Left colon (tissue), 2 donors: ENCODE measurements at places on chromosomes 1 and 21. TPM values are rescaled to one million over a fixed set of nuclear protein-coding genes. Genes with fewer than 3 reads are reported as not detected.
A peak's percentile ranks its signal among the peaks of the same experiment; 100 is the strongest.

GRCh38 chr1:212647004-212647403, 38.4 kb downstream of the ATF3 start:
- no peak for DNase-seq

The TSACC gene
- total RNA-seq, result not detected

The FAM131C gene
- total RNA-seq, result not detected

DNA sequence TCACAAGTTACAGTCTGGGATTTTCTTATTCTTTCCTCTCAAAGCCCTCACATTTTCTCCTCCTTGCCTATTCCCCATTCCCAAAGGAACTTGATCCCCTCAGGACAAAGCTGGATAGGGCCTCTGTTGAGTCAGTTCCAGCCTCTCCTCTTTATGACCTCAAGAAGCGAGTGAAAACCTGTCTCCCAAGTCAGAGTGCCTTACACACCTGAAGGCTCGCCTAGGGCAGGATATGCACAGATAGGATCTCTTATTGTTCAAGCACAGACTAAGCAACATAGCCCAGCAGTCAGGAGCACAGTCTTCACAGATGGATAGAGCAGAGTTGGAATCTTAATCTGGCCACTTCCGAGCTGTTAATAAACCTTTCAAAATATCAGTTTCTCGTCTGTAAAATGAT, 60.8 kb upstream of the PRRC2C start:
- no peak for DNase-seq

The SPATA17 gene
- 0.27 TPM for total RNA-seq

- DNase-seq, result no peak
Measured at GRCh38 chr1:12380326-12381249, 150.8 kb downstream of the VPS13D start.

- DNase-seq, result no peak
Measured at GRCh38 chr1:9111357-9111691, 17.6 kb downstream of the GPR157 start.

DNA sequence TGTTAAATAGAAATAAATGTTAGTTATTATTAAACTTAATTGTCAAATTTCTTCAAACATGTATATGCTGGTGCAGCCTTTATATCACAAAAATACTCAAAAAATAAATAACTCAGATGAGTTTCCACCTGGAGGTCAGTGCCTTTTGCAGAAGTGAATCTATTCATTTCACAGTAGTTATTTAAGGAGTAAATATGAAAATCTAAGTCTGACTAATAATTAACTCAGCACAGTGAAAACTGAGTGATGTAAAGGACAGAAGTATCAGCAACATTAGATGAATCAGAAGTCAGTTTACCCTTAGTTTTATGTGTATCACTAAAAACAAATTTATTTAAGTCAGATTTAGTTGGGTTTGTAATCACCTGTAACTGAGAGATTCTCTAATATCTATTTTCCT, 2135.4 kb downstream of the MRPL39 start:
- no peak for DNase-seq

The BCAR3 gene
- total RNA-seq, result 64.0 TPM

- DNase-seq, result no peak
Measured at GRCh38 chr1:153210206-153210605, 7.0 kb downstream of the LELP1 start.

DNA sequence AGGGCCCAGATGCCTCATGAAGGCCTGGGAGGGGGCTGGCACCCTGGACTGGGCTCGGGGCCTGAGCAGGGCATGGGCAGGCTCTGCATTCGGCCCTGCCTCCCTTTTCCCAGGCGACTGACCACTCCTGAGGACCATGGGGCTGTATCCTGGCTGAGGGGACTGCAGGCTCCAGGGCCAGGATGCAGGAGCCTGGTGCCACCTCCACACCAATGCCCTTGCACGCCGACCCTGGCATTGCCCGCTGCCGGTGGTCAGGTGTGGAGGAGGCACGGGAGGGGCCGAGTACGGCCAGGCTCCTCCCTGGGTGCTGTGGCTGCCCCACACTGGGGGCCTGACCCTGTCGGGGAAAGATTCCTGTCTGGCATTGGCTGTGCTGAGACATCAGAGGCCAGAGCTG, 128.9 kb downstream of the SIK1 start:
- no peak for DNase-seq

- DNase-seq, result no peak
Measured at GRCh38 chr1:98482611-98483010, 178.9 kb upstream of the SNX7 start.

- DNase-seq, result no peak
Measured at GRCh38 chr1:116326486-116326885, 46.6 kb upstream of the ATP1A1 start.

DNA sequence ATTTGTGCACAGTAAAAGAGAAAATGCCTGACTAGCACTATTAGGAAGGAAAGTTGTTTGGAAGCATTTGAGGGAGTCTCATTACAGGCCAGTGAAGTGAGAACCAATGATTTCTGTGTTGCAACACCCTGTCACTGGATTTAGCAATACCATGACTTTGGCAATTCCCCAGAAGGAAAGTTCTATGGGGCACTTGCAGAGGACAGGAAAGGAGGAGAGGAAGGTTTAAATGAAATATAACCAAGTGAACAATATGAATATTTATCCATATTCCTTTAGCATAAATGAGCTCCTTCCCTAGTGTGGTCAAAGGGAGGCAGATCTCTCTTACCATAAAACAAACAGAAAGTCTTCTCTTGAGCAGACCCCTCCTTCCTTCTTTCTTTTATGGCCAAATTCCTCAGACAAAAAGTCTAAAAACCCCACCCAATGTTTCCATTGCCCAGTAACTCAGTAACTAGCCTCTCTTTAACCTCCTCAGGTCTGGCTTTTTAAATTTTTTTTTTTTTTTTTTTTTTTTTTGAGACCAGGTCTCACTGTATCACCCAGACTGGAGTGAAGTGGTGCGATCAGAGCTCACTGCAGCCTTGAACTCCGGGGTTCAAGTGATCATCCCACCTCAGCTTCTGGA, 5.5 kb downstream of the TLR5 start:
- no peak for DNase-seq

- DNase-seq, result no peak
Measured at GRCh38 chr1:216325946-216326345, 97.3 kb downstream of the USH2A start.

- DNase-seq, result no peak
Measured at GRCh38 chr1:26734501-26735058, 38.8 kb downstream of the ARID1A start.

DNA sequence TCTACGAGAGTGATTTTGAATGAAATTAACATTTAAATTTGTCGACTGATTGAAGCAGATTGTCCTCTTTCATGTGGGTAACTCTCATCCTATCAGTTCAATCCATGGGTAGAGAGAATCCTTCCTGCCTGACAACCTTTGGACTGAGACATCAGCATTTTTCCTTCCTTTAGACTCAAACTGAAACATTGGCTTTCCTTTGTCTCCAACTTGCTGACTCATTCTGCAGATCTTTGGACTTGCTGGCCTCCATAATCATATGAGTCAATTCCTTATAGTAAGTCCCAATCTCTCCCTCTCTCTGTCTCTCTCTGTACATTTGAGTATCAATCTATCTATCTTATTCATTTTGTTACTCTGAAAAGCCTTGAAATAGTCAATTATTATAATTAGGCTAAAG, 416.7 kb downstream of the LRRIQ3 start:
- no peak for DNase-seq

DNA sequence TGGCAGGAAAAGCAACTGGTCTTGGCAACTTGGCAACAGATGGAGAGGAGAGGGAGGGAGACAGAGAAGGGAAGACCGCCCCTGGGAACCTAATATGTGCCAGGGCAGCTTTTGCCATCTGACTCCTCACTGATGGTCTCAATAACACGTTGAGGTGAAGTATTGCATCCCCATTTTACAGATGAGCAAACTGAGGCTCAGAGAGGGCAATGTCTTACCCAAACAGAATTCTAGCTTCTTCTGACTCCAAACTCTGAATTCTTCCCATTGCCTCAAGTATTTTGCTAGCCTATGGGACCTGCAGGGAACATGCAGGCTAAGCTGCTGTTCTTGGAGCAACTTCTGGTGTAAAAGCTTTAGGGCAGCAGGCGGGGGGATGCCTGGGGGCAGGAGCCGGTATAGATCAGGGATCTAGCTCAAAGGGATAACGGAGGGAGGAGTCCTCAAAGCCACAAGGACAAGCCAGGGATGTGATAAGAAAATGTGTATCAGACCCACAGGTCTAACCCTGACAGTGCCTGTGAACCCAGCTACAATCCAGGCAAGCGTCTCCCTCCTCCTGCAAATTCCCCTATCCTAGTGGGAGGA, 7.2 kb upstream of the GUCA2A start:
- no peak for DNase-seq

DNA sequence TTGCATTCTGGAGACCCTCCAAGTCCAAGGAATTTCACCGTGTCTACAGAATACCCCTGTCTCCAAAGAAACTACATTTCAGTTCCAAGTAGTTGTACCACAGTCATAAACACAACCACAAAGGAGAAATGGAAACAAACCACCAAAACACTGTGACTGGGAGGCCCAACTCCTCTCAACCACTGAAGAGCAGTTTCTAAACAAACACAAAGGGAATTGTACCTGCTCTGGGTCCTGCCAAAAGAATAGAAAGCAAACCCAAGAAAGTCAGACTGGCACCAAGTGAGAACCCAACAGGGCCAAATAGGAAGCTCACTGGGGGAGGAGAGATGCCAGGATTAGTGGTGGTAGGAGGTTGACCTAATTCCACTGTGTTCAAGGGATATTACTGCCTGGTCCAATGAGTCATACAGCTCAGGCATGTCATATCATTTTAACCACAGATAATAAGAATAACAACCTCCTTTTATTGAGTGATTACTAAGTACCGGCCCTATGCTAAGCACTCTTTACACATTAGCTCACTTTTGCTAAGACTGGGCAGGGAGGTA, 123.9 kb upstream of the PPP2R5A start:
- no peak for DNase-seq

The REN gene
- total RNA-seq, result 0.59 TPM

The OLFML3 gene
- total RNA-seq, result 23.5 TPM

DNA sequence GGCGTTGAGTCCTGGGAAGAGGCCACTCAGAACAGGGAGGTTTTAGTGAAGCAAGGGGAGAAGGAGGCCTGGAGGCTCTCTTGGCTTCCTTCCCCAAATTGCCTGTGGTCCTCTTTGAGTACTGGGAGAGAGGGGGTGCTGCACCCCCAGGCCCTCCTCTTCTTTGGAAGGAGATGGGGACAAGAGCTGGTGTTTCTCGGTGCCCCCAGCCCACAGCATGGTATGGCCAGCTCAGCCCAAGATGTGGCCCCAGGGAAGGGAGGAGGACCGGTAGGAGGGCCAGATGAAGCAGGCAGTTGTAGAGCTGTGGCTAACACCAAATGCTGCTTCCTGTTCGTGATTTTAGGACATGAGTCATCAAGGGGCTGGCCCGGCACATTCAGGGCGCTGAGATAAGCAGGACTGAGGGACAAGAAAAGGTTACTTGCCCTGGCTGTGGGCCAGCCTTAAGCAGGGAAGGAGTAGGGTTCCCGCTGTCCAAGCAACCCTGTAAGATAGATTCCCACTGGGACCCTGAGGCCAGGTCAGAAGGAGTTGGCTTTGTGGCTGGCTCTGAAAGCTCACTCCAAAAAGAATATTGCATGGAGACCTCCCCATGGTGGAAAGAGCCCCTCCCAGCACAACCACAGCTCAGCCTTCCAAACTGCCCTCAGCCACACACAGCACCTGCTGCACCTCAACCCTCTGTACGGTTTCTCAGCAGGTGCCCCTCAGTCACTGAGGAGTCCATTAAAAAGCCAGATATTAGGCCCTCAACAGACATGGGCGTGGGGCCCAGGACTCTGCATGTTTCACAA, 4.9 kb upstream of the TNFRSF1B start:
- peak; percentile 84 for DNase-seq

The CHAF1B gene
- total RNA-seq, result 1.4 TPM

DNA sequence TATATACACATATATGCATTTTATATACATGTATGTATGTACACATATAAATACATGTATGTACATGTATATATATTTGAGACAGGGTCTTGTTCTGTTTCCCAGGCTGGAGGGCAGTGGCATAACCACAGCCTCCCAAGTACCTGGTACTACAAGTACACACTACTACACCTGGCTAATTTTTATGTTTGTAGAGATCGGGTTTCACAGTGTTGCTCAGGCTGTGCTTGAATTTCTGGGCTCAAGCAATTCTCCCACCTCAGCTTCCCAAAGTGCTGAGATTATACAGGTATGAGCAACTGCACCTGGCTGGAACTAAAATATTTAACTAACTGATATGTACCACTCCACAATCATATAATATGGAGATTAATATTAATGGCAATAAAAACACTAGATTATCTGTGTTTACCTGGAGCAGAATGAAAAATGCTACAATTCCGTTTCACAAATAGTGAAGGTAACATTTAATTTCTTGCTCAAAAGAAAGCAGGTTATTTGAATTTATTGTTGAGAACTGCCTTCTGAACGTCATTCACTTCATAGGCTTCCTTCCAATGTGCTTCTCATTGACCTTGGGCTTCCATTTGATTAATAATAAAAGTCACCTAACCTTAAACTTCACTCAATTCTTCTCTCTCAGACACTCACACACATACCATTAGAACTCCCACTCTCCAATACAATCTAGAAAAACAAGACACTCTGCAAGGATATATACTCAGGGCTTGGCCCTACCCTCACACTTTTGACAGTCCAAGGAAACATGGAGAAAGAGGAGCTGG, 57.0 kb downstream of the PTGER3 start:
- DNase-seq, result no peak

The ARTN gene
- total RNA-seq, result 5.3 TPM

GRCh38 chr1:98003442-98003841, 82.6 kb upstream of the DPYD start:
- DNase-seq, result no peak
